ENCODE measurements at places on chromosomes 3 and 15. TPM values are rescaled to one million over a fixed set of nuclear protein-coding genes. Genes with fewer than 3 reads are reported as not detected.

DNA sequence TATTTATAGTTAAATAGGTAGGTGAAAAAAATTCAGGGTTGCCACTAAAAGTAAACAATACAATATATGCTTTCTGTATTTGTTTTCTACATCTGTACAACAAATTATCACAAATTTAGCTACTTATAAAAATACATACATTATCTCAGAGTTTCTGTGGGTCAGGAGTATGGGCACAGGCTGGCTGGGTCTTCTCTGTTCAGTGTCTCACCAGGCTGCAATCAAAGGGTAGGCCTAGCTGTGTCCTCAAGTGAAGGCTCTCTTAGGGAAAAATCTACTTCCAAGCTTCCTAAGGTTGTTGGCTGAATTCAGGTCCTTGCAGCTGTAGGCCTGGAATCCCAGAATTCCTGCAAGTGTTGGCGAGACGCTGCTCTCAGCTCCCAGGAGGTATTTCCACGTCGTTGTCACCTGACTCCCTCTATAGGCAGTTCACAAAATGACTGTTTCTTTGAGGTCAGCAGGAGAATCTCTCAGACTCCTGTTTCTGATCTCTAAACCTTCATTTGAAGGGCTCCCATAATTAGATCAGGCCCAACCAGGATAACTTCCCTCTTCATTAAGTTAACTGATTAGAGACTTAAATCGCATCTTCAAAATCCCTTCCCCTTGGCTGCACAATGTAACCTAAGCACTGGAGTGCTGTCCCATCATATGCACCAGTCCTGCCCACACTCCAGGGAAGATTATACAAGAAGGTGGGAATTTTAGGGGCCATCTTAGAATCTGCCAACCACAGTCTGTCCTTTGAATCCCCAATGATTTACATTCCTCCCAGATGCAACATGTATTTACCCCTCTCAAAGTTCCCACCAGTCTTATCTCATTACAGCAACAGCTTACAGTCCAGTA, 296.6 kb downstream of the SUCLG2 start:
- DNase-seq, result peak; percentile 7

GRCh38 chr3:151346292-151346691, 16.9 kb upstream of the P2RY13 start:
- DNase-seq, result no peak

DNA sequence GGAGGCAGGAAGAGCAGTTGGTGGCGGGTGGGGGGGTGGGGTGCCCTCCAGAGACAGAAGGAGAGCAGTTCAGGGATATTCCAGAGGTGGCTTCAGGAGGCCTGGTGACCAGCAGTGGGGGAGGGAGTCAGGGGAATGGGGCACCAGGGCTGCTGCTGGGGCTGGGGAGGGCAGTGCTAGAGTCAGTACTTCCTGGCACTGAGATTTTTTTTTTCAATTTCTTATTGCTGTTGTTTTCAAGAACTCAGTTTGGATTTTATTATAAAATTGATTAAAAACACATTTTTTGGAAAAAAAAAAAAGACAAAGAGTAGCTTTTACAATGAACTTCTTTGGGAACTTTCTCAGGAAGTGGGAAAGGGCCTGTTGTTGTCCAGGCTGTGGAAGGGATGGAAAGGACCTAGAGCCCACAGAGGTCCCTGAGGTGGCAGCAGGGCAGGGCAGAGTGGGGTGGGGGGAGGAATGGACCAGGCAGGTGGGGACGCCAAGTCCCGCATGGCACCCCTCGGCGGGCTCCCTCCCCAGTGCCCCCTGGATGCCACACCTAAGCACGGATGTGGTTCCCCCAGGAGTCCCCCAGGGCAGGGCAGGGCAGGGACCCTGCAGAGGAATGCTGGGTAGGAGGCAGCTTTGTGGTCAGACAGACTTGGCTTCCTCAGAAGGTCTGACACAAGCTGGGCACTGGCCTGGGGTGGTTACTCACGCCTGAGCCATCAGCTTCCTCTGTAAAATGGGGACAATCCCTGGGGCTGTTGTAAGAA, 8.5 kb upstream of the ANPEP start:
- no peak for DNase-seq

LSAMP gene
- polyA plus RNA-seq, result 29.4 TPM

GRCh38 chr3:30656624-30657141, 50.3 kb downstream of the TGFBR2 start:
- DNase-seq, result no peak

DNA sequence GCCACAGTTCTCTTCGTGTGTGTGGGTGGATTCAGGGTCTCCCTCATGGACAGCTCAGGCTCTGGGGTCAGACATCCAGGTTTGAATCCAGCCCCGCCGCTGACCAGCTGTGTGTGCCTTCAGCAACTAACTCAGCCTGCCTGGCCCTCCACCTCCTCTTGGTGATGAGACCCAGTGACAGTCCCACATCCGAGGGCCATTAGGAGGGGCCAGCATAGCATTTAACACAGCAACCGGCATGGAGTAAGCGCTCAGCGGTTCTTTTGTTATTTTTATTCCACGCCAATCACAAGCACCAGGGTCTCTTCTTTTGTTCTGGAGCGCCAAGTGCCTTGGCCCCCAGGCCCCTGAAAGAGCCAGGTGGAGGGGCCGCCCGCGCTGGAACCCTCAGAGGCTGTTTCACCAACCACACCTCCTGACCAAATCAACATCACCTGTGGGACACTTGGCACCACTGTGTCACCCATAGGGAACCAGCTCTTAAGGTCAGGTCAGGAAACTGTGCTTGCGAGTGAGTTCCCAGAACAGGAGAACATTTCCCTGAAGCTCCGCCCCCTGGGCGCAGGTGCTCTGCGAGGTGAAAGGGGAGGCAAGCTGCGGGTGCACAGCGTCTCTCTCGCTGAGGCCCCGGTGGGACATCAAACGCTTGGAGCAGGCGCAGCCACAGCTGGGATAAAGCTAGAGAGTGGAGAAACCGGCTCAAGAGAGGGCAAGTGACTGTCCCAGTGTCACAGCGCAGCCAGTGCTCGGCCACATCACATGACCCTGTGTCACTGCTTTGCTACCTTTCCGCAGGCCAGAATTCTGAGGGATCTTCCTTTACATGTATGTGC, 311.3 kb downstream of the UACA start:
- DNase-seq, result no peak

AADACL2 gene
- polyA plus RNA-seq, result not detected

TGM5 gene
- not detected for polyA plus RNA-seq

- DNase-seq, result peak; percentile 79
These were observed at the start of gene PRICKLE2 for GRCh38 chr3:64224826-64225610. Gene PRICKLE2 (minus strand): TSS chr3:64225466. CDS start chr3:64198927, 26,539 bp downstream.

- no peak for DNase-seq
These were observed 182.8 kb downstream of the THRB start for GRCh38 chr3:24311881-24312280.

CCR9 gene
- polyA plus RNA-seq, result 0.10 TPM

- DNase-seq, result no peak
These were observed 53.6 kb upstream of the BCL6 start for GRCh38 chr3:187798531-187799530.

GRCh38 chr3:133121450-133121849, 83.3 kb downstream of the TMEM108 start:
- no peak for DNase-seq

DNA sequence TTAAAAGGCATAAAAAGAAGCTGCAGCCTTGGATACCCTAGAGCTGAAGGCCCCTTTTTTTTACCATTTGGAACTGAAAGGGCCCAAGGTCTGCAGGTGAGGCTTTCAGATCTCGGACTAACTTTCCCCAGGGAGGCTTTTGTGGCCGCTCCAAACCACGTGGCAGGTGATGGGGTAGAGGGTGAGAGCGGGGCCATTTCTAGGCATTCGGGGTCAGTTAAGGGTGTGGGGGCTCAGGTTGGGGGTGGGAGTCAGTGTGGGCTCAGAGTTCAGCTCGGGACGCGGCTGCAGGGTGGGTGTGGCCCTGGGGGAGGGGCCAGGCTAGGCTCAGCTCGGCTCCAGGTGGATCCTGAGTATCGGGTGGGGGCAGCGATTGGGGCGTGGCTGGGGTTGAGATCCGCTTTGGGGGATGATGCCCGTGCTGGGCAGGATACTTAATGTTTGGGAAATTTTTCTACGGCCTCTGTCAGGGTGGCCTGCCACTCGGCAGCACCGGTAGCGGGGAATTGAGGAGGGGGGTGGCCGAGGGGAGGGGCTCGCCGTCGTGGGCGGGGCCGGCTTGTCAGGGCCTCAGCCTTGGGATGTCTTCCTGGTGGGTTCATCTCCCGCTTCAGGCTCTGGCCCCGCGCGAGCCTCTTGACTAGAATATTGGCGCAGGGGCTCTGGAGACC, 2.5 kb downstream of the KLF13 start:
- DNase-seq, result no peak

DNA sequence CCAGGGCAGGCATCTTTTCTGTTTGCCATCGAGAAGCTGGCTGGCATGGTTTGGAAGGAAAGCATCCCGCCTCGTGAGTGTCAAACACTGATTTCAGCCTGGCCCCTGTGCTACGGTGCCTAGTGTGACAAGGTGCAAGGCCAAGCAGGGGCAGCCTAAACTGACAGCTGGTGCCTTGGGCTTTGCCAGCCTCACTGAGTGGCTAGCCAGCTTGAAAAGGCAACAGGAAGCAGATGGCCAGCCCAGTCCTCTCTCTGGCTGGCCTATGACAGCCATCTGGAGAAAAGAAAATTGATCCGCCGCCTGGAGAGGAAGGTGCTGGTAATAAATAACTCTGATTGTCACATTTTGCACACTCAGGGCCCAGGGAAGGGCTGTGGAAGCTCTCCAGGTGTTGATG, 52.2 kb downstream of the C3orf85 start:
- no peak for DNase-seq

DNA sequence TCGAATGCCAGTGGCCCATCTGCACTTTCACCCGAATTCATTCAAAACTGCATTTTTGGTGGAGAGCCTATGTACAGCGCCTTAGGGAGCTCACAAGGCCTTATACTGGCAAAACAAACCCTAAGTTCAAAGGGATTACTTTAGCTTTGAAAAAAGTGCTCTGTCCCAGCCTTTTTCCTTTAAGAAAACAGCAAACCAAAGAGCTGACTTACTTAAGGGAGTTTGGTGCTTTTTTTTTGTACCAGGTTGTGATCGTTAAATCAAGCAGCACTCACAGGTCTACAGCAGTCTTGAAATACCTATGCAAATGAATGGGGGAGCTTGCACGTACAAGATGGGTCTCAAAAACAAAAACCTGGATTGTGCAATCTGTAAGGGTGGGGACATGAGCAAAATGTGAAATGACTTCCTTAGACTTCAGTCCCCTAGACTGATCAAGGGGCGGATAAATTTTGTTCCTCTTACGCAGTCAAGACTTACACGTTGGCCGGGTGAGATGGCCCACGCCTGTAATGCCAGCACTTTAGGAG, 11.6 kb upstream of the PIK3CB start:
- no peak for DNase-seq

GRCh38 chr3:26260139-26260538, 362.4 kb upstream of the LRRC3B start:
- DNase-seq, result no peak

DNA sequence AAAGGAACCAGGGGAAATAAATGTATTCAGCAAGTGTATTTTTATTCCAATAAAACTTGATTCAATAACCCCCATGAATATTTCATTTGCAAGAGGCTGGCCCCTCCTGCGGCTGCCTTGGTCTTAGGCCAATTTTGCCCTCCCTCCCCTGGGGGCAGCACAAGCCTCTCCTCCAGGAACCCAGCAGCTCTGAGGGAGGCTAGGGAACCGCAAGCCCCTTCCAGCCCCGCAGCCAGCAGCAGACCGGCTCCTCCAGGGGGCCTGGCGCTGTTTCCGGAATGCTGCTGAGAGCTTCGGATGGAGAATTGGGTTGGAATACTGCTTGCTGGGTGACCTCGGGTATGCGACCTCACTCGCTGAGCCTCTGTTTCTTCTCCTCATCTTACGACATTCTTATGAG, 150.1 kb downstream of the RAB11A start:
- DNase-seq, result no peak

DNA sequence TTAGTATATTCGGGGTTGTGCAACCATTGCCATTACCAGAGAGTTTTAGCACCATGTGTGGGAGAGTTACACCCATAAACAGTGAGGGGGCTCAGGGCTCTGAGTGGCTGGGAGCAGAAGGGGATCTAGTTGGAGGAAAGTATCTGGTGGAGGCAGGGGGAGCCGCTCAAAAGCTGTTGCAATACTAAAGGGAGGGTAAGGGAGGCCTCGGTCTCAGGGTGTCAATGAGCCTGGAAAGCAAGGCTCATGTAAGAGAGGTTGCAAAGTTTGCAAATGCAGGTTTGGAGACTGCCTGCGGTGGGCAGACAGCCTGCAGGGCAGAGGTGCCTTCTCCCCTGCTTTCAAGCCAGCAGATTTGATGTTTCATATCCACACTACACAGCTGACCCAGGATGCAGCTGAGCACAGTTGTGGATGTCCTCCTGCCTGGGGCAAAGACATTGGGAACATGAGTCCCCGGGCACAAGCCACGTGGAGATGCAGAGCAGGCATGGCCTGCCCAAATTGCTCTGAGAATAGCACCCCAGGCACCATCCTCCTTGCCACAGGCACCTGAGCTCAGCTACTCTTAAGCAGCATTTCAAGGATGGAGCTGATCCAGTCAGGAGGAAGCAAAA, 181.4 kb downstream of the TLE3 start:
- no peak for DNase-seq

DNA sequence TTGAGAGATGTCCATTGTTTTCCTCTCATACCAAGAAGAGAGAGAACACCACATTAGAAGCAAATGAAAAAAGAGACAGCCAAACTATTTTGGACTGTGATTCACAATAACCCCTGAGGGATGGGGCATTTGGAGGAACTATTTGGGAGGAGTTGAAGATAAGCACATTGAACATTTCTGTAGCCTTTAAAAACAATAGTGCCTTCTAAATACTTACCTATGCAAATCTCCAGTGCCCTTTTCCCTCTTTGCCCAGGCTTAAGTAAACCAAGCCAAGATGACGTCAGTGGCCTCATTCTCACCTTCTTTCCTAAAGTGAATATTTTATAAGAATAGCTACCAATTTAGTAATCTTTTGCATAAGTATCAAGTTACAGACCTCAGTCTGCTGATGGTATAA, 89.7 kb upstream of the COL8A1 start:
- no peak for DNase-seq

GRCh38 chr3:2154621-2155020, 56.0 kb downstream of the CNTN4 start:
- DNase-seq, result no peak

- peak; percentile 16 for DNase-seq
These were observed 55.9 kb downstream of the SGO1 start for GRCh38 chr3:20130106-20130505.

DNA sequence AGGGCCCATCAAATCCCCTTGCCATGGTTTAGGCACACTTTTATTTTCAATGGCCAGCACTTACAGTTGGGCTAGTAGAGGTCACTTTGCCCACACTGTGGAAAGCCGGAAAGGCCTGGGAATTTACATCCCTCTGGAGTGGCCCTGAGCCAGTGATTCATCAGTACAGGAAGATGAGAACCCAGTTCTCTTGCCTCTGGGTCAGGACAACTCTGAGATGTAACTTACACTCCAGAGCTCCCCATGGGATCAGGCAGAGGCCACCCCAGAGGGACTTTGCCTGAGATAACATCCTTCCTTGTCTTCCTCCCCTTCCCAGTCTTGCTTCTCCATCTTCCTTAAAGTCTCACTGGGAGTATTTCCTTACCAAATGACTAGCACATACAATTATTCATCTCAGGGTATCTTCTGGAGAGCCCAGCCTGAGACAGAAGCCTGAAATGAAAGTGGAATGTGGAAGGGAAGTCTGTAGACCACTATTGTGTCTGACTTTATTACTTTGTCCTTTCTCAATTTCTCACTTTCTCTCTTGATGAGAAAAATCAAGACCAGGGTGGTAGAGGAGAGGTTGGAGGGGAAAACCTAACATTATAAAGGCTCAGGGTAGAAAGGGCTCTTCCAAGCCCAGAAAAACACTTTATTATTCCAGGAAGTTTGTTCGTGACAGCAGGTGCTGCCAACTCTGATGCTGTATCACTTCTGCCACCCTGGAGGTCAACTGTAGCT, 220.8 kb downstream of the ZNF621 start:
- no peak for DNase-seq
